D721Med (cell line): ENCODE measurements at places on chromosomes 4 and X.
A peak's percentile ranks its signal among the peaks of the same experiment; 100 is the strongest.

DNA sequence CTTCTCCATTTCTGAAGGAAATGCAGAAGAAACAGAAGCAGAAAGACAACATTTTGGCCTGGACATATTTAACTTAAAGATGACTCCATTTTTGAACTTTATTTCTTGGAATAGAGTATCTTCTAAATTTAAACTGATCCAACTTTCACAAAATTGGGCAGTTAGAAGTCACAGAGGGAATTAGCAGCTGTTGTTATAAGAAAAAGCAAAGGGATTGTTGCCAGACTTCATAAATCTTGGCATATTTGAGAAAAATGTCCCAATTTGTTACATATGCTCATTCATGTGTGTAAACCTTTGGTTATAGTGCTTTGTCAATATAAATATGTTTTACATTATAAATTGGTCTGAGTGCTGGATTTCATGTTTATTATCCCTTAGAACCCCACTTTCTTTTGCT, 3.4 kb downstream of the GLUD2 start:
- no peak for DNase-seq

GRCh38 chrX:109475174-109475891, 6.6 kb downstream of the GUCY2F start:
- no peak for DNase-seq

GRCh38 chr4:94352996-94353395, 10.4 kb upstream of the HPGDS start:
- DNase-seq = no peak

GRCh38 chr4:147984065-147984777, 252.3 kb downstream of the ARHGAP10 start:
- DNase-seq = peak; percentile 52

GRCh38 chrX:147962476-147962875, 18.7 kb upstream of the FMR1NB start:
- DNase-seq = no peak

DNA sequence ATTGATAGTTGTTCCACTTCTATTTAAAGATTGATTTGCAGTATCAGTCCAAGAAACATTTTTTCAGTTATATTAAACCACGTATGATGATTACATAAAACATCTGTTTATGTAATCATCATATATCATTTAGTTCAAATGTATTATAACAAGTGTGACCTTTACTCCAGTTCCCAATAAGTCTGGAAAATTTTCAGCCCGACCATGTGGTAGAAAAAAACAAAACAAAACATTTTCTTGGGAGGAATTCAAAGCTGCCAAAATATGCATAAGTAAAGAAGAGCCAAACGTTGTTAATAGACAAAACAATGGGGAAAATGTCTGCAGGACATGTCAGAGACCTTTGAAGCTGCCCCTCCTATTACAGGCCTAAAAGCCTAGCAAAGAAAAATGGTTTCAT, 709.1 kb downstream of the FAT4 start:
- no peak for DNase-seq

DNA sequence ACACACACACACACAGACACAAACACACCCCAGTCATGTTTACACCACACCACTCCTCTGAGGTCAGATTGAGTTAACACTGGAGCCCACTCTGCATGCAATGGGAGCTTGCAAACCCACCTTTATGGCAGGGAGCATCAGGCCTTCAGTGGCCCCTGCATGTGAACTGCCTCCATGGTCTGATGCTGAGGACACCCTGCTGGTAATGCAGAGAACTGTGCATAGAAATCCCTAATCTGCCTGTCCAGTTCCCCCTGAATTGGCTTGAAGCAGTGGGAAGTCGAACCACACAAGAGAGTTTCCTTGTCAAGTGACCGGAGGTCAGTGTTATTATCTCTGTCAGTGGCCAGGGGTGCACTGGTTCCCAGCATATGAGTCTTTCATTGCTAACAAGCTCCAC, 59.8 kb downstream of the ANOS1 start:
- no peak for DNase-seq

DNA sequence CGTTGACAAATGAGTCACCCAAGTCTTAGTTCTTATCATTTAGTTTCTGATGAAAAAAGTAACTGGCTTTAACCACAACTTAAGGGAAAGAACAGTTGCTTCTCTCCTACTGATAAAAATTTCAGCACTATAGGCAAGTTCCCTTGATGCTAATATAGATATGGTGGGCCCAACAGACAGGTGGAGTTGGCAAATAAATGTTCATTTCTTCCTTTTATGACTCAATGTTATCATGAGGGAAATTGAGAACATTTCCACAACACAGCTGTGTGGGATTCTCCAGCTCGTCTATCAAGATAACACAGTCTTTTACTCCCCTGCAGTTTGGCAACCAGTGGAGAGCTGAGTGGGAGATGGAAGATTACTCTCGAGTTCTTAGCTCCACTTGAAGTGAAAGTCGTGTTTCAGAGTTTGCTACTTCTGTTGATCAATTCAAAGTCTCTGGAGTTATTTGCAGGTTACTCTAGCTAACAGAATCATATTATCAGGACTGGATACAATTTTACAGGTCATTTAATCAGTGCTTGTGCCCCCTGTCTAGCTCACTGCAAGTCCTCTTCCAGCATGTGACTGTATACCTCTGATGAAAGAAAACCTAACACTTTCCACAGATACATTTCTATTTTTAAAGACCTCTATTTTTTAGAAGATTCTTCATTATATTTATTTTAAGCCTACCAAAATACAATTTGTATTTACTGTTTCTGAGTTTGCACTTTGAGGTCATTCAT, 270.6 kb upstream of the GK2 start:
- DNase-seq = no peak

DNA sequence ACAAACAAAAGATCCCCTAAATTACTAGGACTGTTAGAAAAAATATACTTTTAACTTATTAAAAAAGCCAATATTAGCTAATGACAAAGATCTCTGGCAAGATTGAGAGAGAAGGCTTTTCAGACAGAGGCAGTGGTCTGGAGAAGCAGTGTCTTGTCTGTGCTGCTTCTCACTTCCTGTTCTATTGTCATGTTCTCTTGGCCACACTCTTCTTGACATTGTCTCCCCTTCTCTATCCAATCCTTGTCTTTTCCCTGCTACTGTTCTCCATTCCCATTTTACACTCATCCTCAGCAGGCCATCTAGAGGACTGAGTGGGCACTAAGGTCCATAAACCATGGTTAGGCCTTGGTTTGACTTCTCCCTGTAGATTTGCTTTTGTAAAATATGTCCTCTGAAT, 14.0 kb upstream of the TAPT1 start:
- DNase-seq = no peak

DNA sequence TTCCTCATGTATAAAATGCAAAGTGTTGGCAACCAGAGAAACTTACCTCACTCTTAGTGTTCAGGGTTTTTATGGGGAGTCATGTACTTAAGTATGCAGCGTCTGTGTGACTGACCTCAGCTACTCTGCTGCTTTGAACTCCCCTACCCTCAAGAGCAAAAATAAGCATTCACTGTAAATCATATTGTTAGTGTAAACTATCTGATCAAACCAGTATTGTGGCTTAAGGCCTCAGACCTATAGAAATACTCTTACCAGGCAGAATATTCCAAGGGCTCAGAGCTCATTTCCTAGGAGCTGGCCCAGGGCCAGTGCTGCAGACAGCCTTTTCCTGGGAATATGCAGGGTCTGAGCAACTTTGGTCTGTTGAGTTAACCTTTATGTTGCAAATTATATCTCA, 453.1 kb downstream of the CCSER1 start:
- DNase-seq = no peak

DNA sequence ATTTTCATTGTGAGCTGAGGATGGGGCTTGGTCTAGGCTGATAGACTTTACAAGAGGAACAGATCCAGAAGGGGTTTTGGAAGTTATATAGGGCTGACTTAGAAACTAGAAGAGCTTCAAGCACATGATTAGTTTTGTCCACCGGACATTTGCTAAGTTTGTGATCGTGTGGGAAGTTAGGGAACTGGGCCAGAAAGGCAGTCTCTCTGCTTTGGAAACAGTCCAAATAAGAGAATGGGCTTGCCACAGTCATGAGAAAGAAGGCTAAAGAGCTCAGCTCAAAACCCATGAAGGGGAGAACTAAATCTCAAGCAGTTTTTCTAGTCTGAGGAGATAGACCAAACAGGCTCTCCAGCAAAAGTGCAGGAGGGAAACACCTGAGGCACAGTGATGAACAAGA, 67.8 kb downstream of the ZNF674 start:
- no peak for DNase-seq

GRCh38 chrX:119991005-119991787, 47.6 kb upstream of the NKAP start:
- DNase-seq = no peak

- no peak for DNase-seq
These were observed 44.2 kb downstream of the JAKMIP1 start for GRCh38 chr4:6155996-6156750.
